ENCODE measurements at places on chromosomes 1 and 21. TPM values are rescaled to one million over a fixed set of nuclear protein-coding genes. Genes with fewer than 3 reads are reported as not detected.

GRCh38 chr1:16275591-16275990 is 38.6 kb upstream of the CPLANE2 start:
- no peak overlapping the region for H3K4me3 ChIP-seq
- peaks cover 10% of the 10 kb centered on the region for H3K4me1 ChIP-seq
- H3K27me3 ChIP-seq = no peaks in the 10 kb centered on the region

DNA sequence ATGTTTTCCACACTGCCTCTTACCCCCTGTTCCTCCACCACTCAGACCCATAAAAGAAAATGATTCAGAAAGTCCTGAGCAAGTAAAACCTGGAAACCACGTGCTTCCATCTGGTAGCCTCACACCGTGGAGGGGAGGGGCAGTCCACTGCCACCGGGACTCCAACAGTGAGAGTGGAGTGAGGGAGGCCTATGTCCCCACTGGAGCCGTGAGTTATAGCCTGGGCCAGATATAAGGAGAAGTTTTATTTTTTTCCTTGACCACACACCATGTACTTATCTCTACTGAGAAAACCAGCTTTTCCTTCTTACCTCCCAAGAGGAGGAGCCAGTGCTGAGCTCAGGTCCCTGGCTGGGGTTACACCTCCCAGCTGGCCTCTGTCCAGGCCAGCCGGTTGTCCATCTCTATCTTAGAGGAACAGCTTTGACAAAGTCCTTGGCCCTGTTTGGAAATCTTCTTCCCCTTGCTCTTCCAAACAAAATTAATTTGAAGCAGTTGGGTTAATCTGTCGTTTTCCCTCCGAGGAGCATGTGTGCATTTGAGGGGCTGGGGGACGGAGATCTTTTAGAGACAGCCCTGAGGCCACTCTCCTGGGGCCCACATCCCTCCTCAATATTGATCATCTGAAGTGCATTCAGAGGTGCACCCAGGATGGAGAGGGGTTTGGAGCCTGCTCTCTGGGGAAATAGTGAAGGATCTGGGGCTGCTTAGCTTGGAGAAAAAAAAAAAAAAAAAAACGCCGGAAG is 49.1 kb upstream of the SERBP1 start:
- H3K4me3 ChIP-seq = no peak overlapping the region
- no peaks in the 10 kb centered on the region for H3K36me3 ChIP-seq
- H3K27ac ChIP-seq = no peak overlapping the region
- no peaks in the 10 kb centered on the region for H3K27me3 ChIP-seq
- DNase-seq = no peak

DNA sequence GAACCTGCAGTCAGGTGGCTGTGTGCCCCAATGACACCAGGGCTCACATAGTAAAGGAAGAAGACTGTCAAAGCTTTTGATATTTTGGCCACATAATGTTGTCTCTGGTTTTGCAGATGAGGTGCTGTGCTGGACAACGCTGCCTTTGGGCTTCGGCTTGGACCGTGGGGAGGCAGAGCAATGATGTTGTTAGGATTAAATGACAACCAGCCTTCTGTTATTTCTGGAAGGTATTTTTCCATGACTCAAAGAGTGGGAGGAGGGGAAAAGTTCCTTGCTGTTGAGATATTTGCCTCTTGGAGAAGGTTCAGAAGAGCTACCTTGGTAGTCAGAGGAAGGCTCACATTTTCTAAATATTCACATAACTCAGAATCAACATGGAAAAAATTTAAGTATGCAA is 187.3 kb upstream of the GALNT2 start:
- DNase-seq = no peak
- no peak overlapping the region for H3K27ac ChIP-seq
- H3K4me1 ChIP-seq = no peaks in the 10 kb centered on the region

- H3K27ac ChIP-seq = peak overlapping the region; percentile 97
- no peak for DNase-seq
- H3K36me3 ChIP-seq = no peaks in the 10 kb centered on the region
Measured at GRCh38 chr1:2544875-2545640, 11.1 kb upstream of the TNFRSF14 start.

GRCh38 chr1:81801651-81802456 is 1.1 kb downstream of the ADGRL2 start:
- H3K27me3 ChIP-seq = peaks cover 85% of the 10 kb centered on the region
- H3K27ac ChIP-seq = peak overlapping the region; percentile 91
- no peaks in the 10 kb centered on the region for H3K36me3 ChIP-seq
- H3K4me3 ChIP-seq = peak overlapping the region; percentile 63
- H3K4me1 ChIP-seq = no peaks in the 10 kb centered on the region

DNA sequence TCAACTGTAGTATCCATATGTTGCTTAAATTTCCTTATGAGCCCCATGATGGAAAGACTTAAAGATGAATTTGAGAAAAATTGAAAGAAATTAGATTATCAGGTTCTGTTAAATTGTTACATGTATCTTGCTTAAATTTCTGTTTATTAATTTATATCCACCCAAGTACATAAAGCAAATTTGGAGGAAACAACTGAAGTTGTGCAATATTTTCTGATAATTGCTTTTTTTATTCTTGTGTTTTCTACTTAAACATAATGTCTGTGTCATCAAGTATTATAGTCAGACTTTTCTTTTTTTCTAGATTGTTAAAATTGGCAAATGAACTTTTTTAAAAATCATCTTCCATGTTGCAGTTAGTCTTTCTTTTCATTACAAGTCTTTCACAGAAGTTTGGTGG is 36.8 kb downstream of the RNF11 start:
- no peaks in the 10 kb centered on the region for H3K36me3 ChIP-seq
- H3K27ac ChIP-seq = no peak overlapping the region
- no peak for DNase-seq
- H3K4me1 ChIP-seq = peaks cover 10% of the 10 kb centered on the region
- H3K27me3 ChIP-seq = no peaks in the 10 kb centered on the region

- H3K27ac ChIP-seq = no peak overlapping the region
- H3K4me3 ChIP-seq = no peak overlapping the region
- peaks cover 10% of the 10 kb centered on the region for H3K4me1 ChIP-seq
- H3K27me3 ChIP-seq = no peaks in the 10 kb centered on the region
Measured at GRCh38 chr1:179311149-179311700, 17.6 kb downstream of the SOAT1 start.

DNA sequence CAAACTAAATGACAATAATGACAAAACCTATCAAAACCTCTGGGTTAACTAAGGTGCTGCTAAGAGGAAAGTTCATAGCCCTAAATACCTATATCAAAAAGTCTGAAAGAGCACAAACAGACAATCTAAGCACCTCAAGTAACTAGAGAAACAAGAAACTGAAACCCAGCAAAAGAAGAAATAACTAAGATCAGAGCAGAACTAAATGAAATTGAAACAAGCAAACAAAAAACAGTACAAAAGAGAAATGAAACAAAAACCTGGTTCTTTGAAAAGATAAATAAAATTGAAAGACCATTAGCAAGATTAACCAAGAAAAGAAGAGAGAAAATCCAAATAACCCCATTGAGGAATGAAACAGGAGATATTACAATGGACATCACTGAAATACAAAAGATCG is 44.8 kb upstream of the KIAA0040 start:
- H3K27ac ChIP-seq = no peak overlapping the region
- H3K27me3 ChIP-seq = no peaks in the 10 kb centered on the region
- H3K4me1 ChIP-seq = no peaks in the 10 kb centered on the region
- no peak for DNase-seq
- no peaks in the 10 kb centered on the region for H3K36me3 ChIP-seq

GRCh38 chr21:21973806-21974205 is 975.6 kb downstream of the NCAM2 start:
- H3K4me1 ChIP-seq = no peaks in the 10 kb centered on the region
- H3K27me3 ChIP-seq = no peaks in the 10 kb centered on the region
- H3K36me3 ChIP-seq = no peaks in the 10 kb centered on the region
- DNase-seq = no peak

GRCh38 chr1:26203642-26204318 is 13.4 kb downstream of the CATSPER4 start:
- H3K4me3 ChIP-seq = no peak overlapping the region
- H3K27me3 ChIP-seq = no peaks in the 10 kb centered on the region
- H3K4me1 ChIP-seq = peaks cover 14% of the 10 kb centered on the region

DNA sequence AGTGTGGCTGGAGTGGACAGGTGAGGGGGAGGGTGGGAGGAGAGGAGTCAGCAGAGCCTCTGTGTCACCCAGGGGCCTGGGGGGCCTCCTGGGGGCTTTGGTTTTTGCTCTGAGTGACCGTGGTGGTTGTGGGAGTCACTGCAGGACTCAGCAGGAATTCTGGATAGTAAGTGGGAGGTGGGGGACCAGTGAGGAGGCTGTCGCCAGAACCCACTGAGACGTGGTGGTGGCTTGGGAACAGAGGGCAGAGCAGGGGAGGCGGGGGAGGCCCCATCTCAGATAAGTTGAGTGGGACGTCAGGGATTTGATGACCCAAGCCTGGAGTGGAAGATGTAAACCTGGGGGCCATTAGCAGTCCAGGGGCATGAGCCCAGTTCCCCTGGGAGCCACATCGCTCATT is 123.2 kb upstream of the WNT4 start:
- H3K36me3 ChIP-seq = no peaks in the 10 kb centered on the region
- H3K27me3 ChIP-seq = no peaks in the 10 kb centered on the region
- no peak overlapping the region for H3K4me3 ChIP-seq

- peaks cover 14% of the 10 kb centered on the region for H3K4me1 ChIP-seq
- no peak for DNase-seq
- no peaks in the 10 kb centered on the region for H3K36me3 ChIP-seq
- no peak overlapping the region for H3K4me3 ChIP-seq
- no peak overlapping the region for H3K27ac ChIP-seq
Measured at GRCh38 chr1:1137256-1138045, 21.6 kb upstream of the C1orf159 start.

DNA sequence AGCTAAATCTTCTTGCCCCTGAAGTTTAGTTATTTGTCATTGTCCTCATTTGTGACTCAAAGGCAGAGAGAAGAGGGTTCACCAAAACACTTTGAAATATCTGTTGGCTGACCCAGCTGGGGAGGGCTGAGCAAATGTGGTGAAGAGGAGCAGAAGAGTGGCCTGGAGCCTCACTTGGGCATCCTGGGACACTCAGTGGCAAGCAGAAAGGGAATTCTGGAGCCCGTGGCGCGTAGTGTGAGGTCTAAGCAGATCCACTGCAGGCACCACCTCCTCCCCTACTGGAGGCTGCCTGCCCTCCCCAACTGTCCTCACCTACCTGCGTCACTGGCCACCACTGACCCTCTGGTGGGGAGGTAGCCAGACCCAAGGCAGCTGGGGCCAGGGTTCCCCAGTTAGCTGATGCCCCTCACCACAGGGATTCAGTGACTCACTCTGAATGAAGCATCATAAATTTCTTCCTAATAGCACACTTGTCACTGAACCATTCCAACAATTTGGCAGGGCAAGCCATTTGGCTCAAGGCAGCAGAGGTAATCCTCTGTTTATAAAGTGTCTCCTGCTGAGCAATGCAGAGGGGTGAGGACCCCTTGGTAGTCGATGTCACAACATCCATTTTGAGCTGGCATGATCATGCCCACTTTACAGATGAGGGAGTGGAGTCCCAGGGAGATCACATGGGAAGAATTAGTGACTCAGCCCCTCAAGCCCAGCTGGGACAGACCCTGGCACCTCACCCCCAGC is 80.3 kb downstream of the NENF start:
- no peak overlapping the region for H3K4me3 ChIP-seq
- no peak for DNase-seq
- H3K27me3 ChIP-seq = peaks cover 72% of the 10 kb centered on the region
- H3K27ac ChIP-seq = no peak overlapping the region
- peaks cover 14% of the 10 kb centered on the region for H3K4me1 ChIP-seq
- no peaks in the 10 kb centered on the region for H3K36me3 ChIP-seq

- peaks cover 8% of the 10 kb centered on the region for H3K36me3 ChIP-seq
- peaks cover 85% of the 10 kb centered on the region for H3K4me1 ChIP-seq
- DNase-seq = no peak
- H3K27me3 ChIP-seq = no peaks in the 10 kb centered on the region
- H3K27ac ChIP-seq = peak overlapping the region; percentile 90
- no peak overlapping the region for H3K4me3 ChIP-seq
Measured at GRCh38 chr1:201501812-201502510, 5.0 kb downstream of the CSRP1 start.

Gene PHLDA3
- total RNA-seq = 46.8 TPM

Gene SMCP
- not detected for total RNA-seq

Gene LRRC71
- total RNA-seq = 3.5 TPM

Gene CROCC
- 19.1 TPM for total RNA-seq

Gene FAM151A
- total RNA-seq = not detected

Gene RHD
- 0.10 TPM for total RNA-seq

Gene LCE1E
- not detected for total RNA-seq

Gene SLC16A4
- 40.5 TPM for total RNA-seq

Gene PSMG1
- total RNA-seq = 41.3 TPM
